Hypothalamus (tissue), 51 donors: ENCODE measurements at places on chromosomes 1 and 21.

- DNase-seq = no peak
Observed at GRCh38 chr1:185608177-185608576, 126.0 kb upstream of the HMCN1 start.

GRCh38 chr1:64750875-64751274, 6.0 kb downstream of the RAVER2 start:
- DNase-seq = no peak

DNA sequence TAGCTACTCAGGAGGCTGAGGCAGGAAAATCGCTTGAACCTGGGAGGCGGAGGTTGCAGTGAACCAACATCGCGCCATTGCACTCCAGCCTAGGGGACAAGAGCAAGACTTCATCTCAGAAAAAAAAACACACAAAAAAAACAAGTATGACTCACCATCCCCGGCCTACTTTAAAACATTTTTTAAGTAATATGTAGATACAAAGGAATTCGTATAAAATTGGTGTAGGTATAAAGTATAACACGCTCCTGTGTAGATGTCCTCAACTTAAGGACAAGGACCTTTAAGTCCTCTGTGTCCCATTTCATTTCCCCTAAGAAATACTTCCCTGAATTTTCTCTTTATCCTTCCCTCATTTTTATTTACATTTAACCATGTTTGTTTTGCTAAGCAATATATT, 73.4 kb upstream of the PKN2 start:
- no peak for DNase-seq

GRCh38 chr21:44052071-44052829, 40.1 kb downstream of the TRAPPC10 start:
- DNase-seq = no peak

DNA sequence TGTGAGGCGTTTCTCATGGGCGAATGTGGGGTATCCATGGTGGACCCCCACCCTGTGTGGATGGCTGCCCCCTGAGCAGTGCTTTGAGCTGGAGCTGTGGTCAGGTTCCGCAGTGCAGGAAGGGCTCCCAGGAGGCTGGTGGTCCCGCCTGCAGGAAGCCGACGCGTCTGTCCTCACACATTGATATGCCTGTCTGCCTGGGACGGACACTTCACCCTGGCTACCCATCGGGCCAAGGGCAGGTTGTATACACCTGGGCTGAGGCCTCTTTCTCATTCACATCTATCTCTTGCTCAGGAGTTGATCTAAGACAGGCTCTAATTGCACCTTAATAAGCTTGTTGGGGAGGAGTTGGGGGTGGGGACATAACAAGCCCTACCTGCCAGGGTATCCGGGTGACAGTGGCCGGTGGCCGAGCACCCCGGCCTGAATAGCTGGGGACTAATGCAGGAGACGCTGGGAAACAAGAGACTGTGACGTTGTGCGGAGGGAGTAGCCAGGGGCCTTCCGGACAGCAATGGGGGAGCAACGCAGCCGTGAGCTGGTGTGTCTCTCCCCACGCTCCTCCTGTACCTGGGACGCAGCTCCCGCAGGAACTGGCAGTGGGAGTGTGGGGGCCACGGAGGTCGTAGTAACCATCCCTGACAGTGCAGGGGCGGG, 21.7 kb downstream of the PDXK start:
- DNase-seq = no peak

- no peak for DNase-seq
Observed at GRCh38 chr1:24138476-24139221, 4.3 kb downstream of the IL22RA1 start.

DNA sequence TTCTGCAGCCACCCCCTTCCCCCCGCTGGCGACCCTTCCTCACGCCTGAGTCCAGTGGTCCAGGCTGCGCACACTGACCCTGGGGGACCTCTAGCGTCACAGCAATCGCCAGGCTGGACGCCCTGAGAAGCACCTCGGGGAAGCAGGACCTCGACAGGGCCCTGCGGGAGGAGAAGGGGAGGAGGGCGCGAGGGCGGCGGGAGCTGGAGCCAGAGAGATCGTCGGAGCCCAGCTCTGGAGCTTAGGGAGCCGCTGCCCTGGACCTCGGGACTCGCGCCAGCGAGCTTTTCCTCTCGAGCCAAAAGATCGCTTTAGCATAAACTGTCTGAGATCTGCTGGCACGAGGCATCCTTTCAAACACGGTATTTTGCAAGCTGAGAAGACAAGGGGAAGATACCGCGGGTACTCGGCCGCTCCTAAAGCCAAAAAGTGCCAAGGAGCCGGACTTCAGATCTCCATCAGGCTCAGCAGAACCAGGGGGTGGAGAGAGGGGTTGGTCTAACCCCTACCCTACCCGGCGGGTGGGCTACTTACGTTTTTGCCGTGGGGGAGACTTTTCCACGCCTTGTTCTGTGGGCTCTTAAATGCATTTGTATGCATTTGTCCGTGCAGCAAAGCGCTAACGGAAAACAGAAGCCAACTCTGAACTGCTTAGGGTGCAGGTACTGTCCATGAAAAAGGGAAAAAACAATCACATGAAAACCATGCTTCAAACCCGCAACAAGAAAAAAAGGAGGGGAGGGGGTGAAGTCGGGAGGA, 586 bp downstream of the COL24A1 start:
- DNase-seq = no peak

- no peak for DNase-seq
Observed at GRCh38 chr1:17696417-17697301, 58.5 kb upstream of the ACTL8 start.

- DNase-seq = no peak
Observed at GRCh38 chr1:42943166-42943565, 15.5 kb downstream of the SLC2A1 start.

GRCh38 chr1:107829036-107829770, 135.8 kb downstream of the VAV3 start:
- DNase-seq = no peak

- DNase-seq = no peak
Observed at GRCh38 chr21:39127506-39127905, 55.7 kb downstream of the PSMG1 start.

DNA sequence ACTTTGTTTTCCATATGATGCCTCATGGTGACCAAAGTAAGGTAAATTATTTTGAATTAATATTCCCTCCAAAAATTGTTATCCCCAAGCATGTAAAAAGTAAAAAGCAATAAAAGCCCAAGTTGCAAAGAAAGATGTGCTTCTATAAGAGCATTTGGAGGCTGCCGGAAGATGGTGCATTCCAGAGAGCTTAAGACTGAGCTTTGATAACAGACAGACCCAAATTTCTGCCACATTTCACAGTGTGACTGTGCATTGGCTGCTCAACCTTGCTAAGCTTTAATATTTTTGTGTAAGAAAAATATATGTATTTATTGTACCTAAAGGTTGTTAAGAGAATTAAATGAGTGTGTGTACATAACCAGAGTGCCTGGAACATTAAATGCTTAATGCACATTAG, 67.9 kb downstream of the CYYR1 start:
- no peak for DNase-seq

DNA sequence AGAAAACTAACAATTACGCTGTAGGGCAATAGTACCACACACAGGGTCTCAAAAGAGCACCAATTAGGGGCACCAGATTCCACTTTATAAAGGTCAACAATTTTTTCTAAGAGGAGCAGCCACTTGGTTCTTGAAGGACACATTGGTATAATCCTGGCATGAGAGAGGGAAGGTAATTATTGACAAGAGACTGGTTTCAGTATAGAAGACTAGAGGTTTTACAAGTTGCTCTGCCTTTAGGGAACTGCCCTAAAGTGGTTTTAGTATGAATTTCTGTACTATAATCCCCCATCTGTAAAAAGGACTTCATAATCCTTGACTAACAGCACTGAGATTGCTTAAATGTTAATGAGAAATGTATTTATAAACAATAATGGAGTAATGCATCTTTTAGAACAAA, 648.5 kb upstream of the PTBP2 start:
- no peak for DNase-seq

GRCh38 chr1:206001476-206001888, 1.7 kb downstream of the RAB7B start:
- DNase-seq = no peak

DNA sequence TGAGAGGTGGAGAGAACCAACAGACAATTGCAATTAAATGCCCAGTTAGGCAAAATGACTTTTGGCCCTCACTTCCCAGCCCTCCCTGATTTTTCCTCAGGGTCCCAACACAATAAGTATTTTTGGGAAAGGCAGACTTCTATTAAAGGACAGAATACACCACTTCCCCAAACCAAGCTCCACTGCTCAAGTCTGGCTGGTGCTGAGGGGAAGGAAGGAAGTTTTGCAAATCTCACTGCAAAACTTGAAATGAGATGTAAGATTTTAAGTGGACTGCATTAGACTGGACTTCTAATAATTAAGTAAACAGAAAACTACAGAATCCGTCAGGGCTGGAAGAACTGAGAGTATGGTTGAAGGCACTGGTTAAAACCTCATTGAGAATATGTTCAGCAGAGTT, 32.2 kb upstream of the CD1D start:
- no peak for DNase-seq

DNA sequence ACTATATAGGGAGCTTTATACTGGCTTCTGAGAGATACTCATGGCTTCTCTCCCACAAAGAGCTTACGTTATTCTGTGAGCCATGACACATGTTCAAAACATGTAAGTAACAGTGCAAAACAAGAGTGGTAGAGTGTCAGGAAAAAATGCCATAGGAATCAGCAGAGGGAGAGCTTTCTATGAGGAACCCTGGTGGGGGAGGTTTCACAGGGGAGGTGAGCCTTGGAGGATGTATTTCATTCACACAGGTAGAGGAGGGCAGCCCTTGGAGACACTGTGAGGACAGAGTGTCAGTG, 72.7 kb upstream of the LYST start:
- no peak for DNase-seq

GRCh38 chr1:198088360-198089071, 68.3 kb upstream of the NEK7 start:
- DNase-seq = no peak

DNA sequence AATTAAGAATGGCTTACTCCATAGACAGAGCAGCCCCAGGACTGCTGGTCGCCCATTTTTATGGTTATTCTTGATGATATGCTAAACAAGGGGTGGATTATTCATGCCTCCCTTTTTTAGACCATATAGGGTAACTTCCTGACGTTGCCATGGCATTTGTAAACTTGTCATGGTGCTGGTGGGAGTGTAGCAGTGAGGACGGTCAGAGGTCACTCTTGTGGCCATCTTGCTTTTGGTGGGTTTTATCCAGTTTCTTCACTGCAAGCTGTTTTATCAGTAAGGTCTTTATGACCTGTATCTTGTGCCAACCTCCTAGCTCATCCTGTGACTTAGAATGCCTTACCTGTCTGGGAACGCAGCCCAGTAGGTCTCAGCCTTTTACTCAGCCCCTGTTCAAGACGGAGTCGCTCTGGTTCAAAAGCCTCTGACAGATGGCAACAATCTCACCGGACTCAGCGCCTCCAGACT, 5.2 kb upstream of the AGPAT3 start:
- no peak for DNase-seq

DNA sequence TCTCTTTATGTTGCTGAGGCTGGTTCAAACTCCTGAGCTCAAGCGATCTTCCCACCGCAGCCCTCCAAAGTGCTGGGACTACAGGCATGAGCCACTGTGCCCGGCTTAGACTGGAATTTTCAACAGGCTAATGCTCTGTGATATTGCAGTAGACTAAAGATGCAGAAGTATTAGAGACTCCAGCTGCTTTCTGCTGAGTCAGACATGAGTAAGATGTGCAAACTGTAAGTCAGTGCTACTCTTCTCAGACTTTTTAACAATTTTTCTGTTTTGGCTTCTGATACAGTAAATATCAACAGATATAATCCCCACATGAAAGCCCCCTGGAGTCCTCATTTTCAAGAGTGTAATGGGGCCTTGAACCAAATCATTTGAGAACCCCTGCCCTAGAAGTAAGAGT, 29.3 kb upstream of the NLRP3 start:
- DNase-seq = no peak

DNA sequence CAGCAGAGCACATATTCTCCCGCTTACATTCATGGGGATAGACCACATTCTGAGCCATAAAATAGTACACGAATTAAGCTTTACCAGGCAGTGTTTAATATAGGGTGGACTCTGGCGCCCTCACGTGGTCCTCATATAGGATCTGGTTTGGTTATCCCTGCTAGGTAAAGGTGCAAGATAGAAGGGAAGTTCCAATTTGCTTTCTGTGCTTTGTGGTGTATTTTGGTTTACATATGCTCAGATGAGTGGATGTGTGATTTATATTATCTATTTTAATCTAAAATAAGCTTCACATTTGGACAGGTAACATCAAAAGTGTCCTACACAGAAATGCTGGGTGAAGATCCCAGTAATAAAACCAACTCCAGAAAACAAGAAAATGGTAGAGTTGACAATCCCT, 3.6 kb downstream of the CR1 start:
- DNase-seq = peak; percentile 71

DNA sequence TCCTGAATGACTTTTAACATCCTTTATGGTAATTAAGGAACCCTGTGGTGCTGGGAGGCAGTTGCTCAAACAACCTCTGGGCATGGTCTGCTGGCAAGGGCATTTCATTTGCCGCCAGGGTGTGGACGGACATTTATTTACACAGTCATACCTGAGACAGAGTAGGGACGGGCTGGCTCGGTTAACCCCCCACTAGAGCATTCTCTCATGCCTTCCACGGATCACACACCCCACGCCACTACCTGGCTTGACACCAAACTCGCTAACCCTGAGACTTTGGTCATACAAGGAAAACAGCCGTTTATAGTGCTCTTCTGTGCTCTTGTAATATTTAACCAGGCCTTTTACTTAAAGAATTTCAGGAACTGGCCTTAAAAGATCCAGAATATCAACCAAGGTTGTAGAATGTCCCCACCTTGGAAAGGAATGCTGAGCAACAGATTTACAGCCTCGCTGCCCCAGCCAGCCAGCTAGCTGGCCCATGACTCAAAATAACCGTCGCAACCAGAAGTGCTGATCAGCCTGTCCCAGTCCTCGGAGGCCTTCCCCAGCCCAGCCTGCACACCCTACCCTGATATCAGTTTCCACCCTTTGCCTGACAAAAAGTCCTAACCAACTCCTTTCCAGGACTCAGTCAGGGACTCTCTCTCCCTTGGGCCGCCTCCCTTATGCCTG, 6.5 kb upstream of the PDXK start:
- no peak for DNase-seq

DNA sequence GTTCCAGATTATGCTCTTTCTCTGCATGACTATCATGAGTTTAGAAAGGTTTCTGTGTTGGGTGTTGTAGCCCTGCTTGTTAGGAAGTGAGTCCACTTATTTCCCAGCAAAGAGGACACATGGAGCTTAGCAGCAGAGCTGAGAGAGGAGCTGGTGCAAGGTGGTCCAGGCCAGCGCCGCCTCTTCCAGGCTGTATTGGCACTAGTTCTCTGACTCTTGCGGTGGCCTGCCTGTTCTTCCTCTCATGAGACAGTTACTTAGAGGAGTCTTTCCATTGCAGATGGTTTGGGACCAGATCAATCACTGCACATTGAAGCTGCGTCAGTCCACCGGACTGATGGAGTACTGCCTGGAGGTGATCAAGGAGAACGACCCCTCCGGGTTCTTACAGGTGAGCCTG, 38.0 kb downstream of the TRIM67 start:
- no peak for DNase-seq

GRCh38 chr1:19467199-19468187, 17.8 kb downstream of the CAPZB start:
- no peak for DNase-seq
